Heart right ventricle (tissue), 16 donors: ENCODE measurements at places on chromosomes 7 and 10. TPM values are rescaled to one million over a fixed set of nuclear protein-coding genes. Genes with fewer than 3 reads are reported as not detected.

DNA sequence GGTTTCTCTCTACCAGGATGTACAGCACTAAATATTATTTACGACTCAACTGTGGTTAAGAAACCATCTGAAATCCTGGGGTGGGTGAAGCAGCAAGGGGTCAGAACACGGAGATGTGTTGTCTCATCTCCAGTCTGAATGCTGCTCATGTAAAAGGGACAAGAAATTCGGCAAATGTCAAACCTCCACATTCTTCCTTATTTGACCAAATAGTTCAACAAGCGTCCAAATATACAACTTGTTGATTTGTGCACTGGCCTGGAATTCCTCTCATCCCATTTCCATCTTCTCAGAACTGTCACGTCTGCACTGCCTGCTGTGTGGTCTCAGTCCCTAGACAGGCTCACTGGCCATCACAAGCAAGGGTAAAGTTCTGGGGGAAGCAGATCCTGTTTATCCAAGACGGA lies 520.0 kb downstream of the PARD3 start:
- no peak for DNase-seq

- DNase-seq: peak; percentile 18
Observed at GRCh38 chr7:78226059-78226719, 427.6 kb downstream of the PHTF2 start.

GRCh38 chr7:36348256-36348655 lies 41.4 kb upstream of the ANLN start:
- DNase-seq: no peak

- no peak for DNase-seq
Observed at GRCh38 chr10:110416776-110417711, 80.7 kb upstream of the DUSP5 start.

DNA sequence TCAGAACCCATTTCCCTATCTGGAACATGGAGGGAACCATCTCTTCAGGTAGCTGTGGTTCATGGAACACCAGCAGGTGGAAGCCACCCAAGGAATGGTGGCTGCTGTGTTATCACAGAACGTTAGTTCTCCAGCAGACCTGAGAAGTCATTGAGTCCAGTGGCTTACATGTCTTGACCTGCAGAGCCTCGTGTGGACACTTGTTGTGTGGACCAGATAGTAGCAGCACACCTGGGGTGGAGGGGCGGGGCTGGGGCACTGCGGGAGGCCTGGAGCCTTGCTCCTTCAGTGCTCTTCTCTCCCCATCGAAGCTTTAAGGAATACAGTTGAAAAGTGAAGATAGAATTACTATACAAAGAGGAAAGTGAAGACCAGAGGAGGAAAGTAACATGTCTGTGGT lies 42.4 kb downstream of the VWA2 start:
- DNase-seq: no peak

- no peak for DNase-seq
Observed at GRCh38 chr10:109025172-109025571, 898.1 kb downstream of the XPNPEP1 start.

DNA sequence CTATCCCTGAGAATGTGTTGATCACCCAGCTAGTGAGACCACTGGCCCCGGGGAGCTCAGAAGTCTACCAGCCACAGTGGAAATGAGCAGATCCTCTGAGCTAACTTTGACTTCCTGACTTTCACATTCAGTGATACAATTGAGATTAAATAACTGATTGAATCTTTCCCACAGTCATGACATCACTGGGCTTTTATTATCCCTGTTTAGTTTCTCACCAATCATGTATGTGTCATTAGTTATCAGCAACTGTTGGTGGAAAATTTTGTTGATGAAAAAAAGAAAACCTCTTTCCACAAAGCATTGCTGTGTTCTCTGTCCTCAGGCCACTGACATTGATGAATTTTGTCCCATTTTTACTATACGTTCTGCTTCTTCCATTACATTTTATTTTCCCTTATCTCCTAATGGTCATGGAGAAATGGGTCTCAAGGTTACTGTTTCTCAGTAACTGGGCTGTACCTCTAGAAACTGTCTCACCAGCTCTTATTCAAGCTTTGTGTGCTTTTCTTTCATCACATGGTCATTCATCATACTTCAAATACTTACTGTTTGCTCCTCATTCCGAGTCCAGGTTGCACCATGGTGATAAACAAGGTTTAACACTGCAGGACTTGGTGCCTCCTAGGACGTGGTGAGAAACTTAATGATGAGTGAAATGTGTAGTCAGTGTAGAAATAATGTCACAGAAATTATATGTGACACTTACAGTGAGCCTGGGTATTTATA lies 304.7 kb downstream of the CDK14 start:
- no peak for DNase-seq

DNA sequence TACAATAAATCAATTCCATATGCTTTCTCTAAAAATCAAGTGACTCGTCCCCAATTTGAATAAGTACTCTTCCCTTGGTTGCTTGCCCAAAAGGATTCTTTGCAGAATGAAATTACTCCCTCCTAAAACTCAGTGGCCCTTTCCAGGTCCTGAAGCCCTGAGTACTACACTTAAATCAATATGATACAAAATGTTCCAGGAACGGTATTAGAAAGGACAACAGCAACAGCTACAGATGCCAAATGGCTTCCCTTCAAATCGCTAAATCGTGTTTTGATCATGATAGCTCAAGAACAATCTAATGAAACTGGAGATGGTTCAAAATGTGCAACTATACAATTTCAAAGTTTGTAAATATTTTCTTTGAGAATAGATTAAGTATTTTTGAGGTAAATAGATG lies 59.4 kb downstream of the TPK1 start:
- DNase-seq: no peak

DNA sequence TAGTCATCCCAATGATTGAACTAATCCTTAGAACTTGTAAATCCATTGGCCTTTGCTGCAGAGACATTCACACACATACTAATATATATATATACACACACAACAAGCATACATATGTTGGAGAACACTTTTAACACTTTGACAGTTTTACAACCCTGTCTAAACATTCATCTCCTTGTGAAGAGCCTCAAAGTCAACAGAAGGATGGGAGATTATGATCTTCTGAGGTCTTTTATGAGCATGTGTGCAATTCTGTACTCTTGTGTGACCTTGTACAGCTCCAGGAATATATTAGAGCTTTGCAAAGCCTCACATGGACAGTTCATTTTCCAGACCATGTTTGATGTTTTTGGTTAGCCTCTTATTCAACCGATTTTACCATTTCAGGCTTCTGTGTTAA lies 589.0 kb downstream of the NXPH1 start:
- DNase-seq: no peak

DNA sequence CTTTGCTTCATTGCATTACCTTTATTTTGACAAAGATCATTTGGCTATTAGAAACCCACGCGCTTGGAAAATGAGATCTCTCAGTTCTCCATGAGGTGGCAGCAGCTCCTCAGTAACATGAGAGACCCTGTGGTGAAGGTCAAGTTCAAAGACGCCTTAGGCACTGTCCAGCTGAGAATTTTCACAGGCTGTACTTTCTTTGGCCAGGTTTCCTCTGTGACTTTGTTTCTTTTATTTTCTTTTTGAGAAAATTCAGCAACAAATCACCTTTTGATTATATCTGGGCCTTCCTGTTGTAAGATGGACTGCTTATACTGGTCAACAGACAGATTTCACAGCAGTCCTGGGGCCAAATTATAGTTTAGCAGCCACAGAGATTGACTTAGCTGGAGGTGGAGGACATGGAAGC lies 54.5 kb downstream of the RAB18 start:
- DNase-seq: peak; percentile 66

DNA sequence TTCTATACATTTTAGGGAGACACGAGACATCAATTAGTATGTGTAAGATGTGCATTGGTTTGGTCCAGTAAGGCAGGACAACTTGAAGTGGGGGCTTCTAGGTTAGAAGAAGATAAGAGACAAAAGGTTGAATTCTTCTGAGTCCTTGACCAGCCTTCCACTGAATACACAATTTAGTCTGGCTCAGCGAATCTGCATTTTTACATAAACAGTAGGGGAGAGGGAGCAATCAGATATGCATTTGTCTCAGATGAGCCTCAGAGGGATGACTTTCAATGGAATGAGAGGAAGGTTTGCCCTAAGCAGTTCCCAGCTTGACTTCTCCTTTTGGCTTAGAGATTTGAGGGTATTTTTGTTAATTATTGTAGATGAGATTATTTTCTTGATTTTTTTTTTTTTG lies 20.0 kb upstream of the C10orf90 start:
- DNase-seq: no peak

DNA sequence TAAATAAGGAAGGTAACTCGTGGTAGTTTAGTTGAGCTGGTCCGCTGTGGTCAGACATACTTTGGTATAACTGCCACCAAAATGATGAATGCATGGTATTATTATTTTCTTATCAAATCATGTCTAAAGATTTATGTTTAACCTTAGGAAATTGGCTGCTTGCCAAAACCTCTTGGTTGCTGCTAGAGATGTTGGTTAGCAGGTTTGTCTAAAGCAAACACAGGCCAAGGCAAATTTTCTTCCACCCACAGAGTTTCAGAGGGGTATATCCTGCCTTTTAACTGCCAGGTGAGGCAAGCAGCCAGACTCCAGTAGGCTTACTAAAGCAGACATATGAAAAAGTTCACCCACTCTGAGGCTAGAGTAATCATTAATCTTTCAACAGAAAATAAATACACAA lies 101.4 kb downstream of the SEMA3E start:
- no peak for DNase-seq

DNA sequence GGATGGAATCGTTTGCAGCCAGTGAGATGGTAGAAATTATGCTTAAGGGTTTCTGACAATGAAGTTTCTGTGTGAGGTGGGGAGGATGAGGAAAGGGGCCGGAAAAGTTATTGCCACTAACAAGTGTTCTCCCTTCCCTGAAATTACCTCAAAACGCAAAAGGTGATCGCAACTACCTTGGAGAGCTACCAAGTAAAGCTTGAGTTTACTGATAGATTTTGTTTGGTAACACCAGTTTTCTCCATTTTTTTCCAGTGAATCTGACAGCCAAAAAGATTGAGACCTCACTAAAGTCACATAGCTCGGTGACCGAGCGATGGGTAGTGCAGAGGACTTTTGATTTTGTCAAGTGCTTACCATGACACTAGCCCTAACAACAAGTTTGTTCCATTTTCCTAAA lies 1.6 kb downstream of the SUV39H2 start:
- DNase-seq: no peak

DNA sequence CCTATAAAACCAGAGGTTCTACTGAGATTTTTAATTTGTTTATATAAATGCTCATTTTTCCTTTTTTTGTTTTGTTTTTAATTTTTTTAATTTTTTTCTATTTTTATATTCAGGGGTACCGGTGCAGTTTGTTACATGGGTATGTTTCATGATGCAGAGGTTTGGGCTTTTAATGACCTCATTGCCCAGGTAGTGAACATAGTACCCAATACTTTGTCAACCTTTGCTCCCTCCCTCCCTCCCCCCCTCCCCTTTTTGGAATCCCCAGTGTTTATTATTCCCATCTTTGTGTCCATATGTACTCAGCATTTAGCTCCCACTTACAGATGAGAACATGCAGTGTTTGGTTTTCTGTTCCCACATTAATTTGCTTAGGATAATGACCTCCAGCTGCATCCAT lies 94.4 kb upstream of the NEBL start:
- no peak for DNase-seq

DNA sequence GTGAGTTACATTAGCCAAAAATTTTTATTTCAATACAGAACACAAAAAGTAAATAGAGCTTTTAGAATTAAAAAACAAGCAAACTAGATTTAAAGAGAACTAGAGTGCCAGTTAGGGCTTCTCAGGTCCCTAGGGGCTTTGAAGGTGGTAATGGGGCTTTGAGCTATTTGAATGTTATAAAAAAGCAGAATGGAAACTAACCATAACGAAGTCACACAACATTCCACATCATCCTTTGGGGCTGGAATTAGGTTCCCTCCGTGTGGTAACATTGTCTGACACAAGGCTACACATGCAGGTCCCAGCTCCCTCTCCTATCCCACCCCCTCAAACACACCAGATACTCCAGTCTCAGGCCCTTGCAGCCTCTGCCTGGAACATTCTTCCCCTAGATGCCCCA lies 15.3 kb downstream of the JAZF1 start:
- no peak for DNase-seq

DNA sequence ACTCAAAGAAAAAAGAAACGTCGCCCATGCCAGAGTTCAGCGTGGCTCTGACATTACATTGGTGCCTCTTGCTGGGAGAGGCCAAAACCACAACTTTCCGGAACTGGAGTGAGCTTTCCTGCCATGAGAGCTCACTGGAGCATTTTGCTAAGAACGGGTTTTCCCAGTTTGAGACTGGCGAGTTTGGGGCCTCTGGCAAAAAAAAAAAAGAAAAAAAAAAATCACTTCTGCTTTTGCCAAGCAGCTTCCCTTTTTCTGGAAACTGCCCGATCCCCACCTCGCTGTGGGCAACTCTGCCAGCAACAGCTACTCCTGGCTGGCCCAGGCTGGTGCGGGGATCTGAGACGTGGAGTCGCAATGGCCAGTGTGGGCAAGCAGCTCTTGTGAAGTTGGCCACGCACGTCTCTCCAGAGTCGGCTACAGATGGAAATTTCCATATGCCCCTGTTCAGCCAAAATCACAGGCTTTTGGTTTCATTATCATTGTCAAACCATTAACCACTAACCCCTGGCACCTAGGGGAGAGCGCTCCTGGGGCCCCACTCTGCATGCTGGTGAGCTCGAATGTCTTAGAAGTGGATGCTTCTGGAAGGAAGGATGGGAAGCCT lies 25.7 kb downstream of the PRKAG2 start:
- DNase-seq: peak; percentile 33

SLC26A3 gene
- polyA plus RNA-seq: not detected

LIPJ gene
- 0.37 TPM for polyA plus RNA-seq

FOXL3 gene
- not detected for polyA plus RNA-seq

FEZF1 gene
- polyA plus RNA-seq: not detected

GJD4 gene
- 0.03 TPM for polyA plus RNA-seq

DDX56 gene
- polyA plus RNA-seq: 40.1 TPM

CYP2C19 gene
- not detected for polyA plus RNA-seq

TSPAN12 gene
- 17.9 TPM for polyA plus RNA-seq

EGFR gene
- 1.9 TPM for polyA plus RNA-seq

TRPV6 gene
- not detected for polyA plus RNA-seq

FAM25A gene
- polyA plus RNA-seq: not detected
